Renal pelvis (tissue), 12 donors: ENCODE measurements at places on chromosomes 4 and X. TPM values are rescaled to one million over a fixed set of nuclear protein-coding genes. Genes with fewer than 3 reads are reported as not detected.

CAPN6 gene
- polyA plus RNA-seq: 22.8 TPM

GCNA gene
- polyA plus RNA-seq: 2.1 TPM

NEIL3 gene
- polyA plus RNA-seq: 6.1 TPM

CENPI gene
- polyA plus RNA-seq: 8.4 TPM

VGLL1 gene
- polyA plus RNA-seq: 9.7 TPM
